ENCODE measurements at places on chromosomes 6 and 20.

- DNase-seq = no peak
- H3K36me3 ChIP-seq = no peaks in the 10 kb centered on the region
- no peak overlapping the region for H3K4me3 ChIP-seq
- peaks cover 44% of the 10 kb centered on the region for H3K4me1 ChIP-seq
- H3K27ac ChIP-seq = no peak overlapping the region
- peaks cover 60% of the 10 kb centered on the region for H3K27me3 ChIP-seq
Measured at GRCh38 chr6:1605893-1606779, 3.6 kb upstream of the FOXC1 start.

DNA sequence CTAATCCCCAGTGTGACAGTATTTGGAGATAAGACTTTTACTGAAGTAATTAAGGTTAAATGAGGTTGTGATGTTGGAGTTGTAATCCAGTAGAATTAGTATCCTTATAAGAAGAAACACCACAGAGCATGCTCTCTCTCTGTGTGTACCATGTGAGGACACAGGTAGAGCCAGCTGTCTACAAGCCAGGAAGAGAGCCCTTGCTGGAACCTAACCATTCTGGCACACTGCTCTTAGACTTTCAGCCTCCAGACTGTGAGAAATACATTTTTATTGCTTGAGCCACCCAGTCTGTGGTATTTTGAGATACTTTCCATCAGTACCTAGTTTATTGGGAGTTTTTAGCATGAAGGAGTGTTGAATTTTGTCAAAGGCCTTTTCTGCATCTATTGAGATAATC lies 110.2 kb downstream of the PHF3 start:
- no peaks in the 10 kb centered on the region for H3K27me3 ChIP-seq
- no peak overlapping the region for H3K4me3 ChIP-seq
- H3K4me1 ChIP-seq = no peaks in the 10 kb centered on the region
- no peak for DNase-seq
- no peaks in the 10 kb centered on the region for H3K36me3 ChIP-seq

GRCh38 chr6:25359191-25359861 lies 80.2 kb downstream of the CARMIL1 start:
- H3K36me3 ChIP-seq = no peaks in the 10 kb centered on the region
- no peaks in the 10 kb centered on the region for H3K4me1 ChIP-seq
- no peak overlapping the region for H3K4me3 ChIP-seq
- no peak for DNase-seq

GRCh38 chr20:48025051-48025515 lies 239.8 kb upstream of the SULF2 start:
- H3K4me1 ChIP-seq = no peaks in the 10 kb centered on the region
- H3K4me3 ChIP-seq = no peak overlapping the region
- no peaks in the 10 kb centered on the region for H3K36me3 ChIP-seq
- DNase-seq = no peak
- H3K27me3 ChIP-seq = no peaks in the 10 kb centered on the region

DNA sequence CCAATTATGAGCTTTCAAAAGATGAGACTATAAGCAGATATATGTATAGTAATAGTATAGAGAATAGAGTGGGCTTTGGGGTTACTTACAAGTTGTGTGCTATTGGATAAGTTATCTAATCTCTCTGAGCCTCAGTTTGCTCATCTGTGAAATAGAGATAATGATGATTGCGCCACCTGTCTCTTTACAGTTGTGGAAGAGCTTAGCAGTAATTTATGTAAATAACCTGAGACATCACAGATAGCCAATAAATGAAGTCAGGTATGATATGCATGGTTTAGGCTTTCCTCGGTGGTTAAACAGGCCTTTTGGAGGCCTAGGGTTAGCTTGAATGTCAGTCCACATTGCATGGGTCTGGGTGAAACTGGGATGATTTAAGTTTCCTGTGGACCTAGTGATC lies 29.8 kb upstream of the SCUBE3 start:
- H3K4me3 ChIP-seq = no peak overlapping the region
- no peaks in the 10 kb centered on the region for H3K4me1 ChIP-seq
- no peaks in the 10 kb centered on the region for H3K27me3 ChIP-seq

GRCh38 chr6:3327403-3327802 lies 68.7 kb downstream of the PSMG4 start:
- no peaks in the 10 kb centered on the region for H3K27me3 ChIP-seq
- no peaks in the 10 kb centered on the region for H3K36me3 ChIP-seq
- no peak for DNase-seq
- H3K27ac ChIP-seq = no peak overlapping the region

GRCh38 chr6:4253604-4254231 lies 118.3 kb upstream of the ECI2 start:
- no peak for DNase-seq
- no peak overlapping the region for H3K4me3 ChIP-seq
- H3K27ac ChIP-seq = no peak overlapping the region
- no peaks in the 10 kb centered on the region for H3K27me3 ChIP-seq
- no peaks in the 10 kb centered on the region for H3K4me1 ChIP-seq

DNA sequence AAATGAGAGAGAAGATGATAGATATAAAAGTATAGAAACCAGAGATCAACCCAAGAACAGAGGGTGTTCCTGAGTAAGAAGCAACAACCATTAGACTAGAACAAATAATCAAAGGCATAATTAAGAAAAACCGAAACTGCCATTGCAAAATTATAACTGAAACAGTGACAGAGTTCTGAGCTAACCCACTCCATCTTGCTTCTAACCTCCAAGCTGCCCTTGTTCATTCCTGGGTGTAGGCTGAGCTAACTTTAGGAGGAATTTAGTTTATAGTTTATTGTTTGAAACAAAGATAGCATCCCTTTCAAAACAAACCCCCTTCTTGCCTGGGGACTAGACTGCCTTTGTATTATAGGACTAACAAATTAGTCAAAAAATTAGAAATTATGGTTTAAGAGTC lies 56.1 kb upstream of the PRND start:
- H3K27me3 ChIP-seq = no peaks in the 10 kb centered on the region
- H3K4me3 ChIP-seq = no peak overlapping the region
- H3K27ac ChIP-seq = peak overlapping the region; percentile 61
- DNase-seq = no peak
- peaks cover 19% of the 10 kb centered on the region for H3K4me1 ChIP-seq
- H3K36me3 ChIP-seq = no peaks in the 10 kb centered on the region

DNA sequence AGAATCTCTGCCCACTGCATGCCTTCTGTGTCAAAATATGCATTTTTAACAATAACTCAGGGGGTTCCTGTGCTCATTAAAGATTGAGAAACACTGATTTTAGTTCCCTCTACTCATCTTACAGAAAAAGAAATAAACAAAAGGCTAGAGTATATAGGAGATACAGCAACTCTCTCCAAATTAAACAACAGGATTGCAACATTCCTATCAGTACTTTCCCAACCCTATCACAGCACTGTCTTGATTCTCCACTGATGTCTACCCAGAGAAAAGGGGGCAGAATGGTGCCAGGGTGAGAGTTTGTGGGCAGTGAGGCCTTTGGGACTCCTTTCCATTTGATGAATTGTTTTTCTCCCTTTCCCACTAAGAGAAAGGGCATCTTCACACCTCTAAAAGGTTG lies 4.7 kb downstream of the OTOR start:
- H3K27ac ChIP-seq = no peak overlapping the region
- H3K27me3 ChIP-seq = no peaks in the 10 kb centered on the region
- H3K4me1 ChIP-seq = no peaks in the 10 kb centered on the region
- no peaks in the 10 kb centered on the region for H3K36me3 ChIP-seq
- no peak for DNase-seq
- H3K4me3 ChIP-seq = no peak overlapping the region

- no peak for DNase-seq
- H3K4me1 ChIP-seq = no peaks in the 10 kb centered on the region
- H3K27ac ChIP-seq = no peak overlapping the region
Measured at GRCh38 chr6:100775667-100776066, 105.5 kb downstream of the ASCC3 start.

DNA sequence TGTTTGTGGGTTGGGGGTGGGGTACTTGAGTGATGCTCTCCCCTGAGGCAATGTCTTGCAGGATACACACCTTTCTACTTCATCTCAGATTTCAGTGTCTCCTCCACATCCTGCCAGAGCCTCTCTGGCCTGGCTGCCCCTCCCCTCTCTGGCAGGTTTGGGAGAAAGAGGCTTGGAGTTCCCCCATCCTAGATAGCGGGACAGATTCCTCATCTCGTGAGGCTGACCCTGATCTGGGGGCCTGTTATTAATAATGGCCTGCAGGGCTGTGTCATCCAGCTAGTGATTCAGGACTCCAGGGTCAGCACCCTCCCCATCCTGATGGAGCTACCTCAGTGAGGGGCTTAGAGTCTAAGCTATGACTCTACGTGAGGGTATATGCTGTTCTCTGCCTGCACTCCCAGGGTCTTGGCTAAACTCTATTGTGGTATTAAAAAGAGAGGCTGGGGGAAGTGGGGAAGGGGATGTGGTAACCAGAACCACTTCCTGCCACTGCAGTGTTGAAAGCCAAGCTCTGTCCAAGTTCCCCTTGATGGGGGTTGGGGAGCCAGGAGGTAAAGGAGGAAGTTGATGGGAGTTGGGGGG lies 3.7 kb upstream of the MMP9 start:
- H3K27me3 ChIP-seq = no peaks in the 10 kb centered on the region
- H3K27ac ChIP-seq = peak overlapping the region; percentile 52
- H3K36me3 ChIP-seq = no peaks in the 10 kb centered on the region
- peak; percentile 17 for DNase-seq
- H3K4me3 ChIP-seq = peak overlapping the region; percentile 47

- H3K36me3 ChIP-seq = no peaks in the 10 kb centered on the region
- H3K4me1 ChIP-seq = no peaks in the 10 kb centered on the region
- DNase-seq = no peak
Measured at GRCh38 chr20:60096166-60096565, 137.9 kb downstream of the CDH26 start.

GRCh38 chr20:6466075-6466810 lies 301.2 kb upstream of the BMP2 start:
- H3K27ac ChIP-seq = no peak overlapping the region
- no peak overlapping the region for H3K4me3 ChIP-seq
- H3K4me1 ChIP-seq = no peaks in the 10 kb centered on the region

GRCh38 chr6:139355172-139355571 lies 19.3 kb downstream of the CITED2 start:
- H3K27me3 ChIP-seq = no peaks in the 10 kb centered on the region
- no peak overlapping the region for H3K27ac ChIP-seq
- no peak for DNase-seq
- no peak overlapping the region for H3K4me3 ChIP-seq

DNA sequence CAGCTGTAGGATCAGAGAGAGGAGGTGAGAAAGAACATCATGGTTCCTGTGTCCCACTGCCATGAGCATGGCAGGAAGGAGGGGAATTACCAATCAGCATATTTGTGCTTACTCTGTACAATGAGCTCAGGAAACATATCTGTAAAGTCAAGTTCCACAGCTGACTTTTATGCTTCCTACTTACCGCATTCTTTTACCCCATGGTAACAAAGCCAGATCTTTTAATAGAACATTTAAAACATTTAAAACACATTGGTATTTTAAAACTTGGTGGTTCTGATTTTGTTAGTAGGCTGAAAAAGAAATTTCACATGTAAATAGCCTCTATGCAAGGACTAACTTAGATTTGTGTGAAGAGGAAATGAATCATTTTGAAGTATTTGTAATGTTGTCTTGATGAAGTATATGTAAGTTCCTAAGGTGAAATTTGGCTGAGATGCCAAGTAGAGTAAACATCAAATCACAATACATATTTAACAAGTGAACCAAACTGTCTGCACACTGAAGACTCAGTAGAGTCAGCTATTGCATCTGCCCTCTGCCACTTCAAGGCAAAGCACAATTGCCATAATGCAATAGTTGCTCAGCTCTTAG lies 114.7 kb downstream of the GJA10 start:
- no peaks in the 10 kb centered on the region for H3K4me1 ChIP-seq
- no peak overlapping the region for H3K27ac ChIP-seq
- H3K36me3 ChIP-seq = peaks cover 15% of the 10 kb centered on the region
- DNase-seq = no peak
- H3K27me3 ChIP-seq = no peaks in the 10 kb centered on the region

- no peak for DNase-seq
- no peaks in the 10 kb centered on the region for H3K4me1 ChIP-seq
- no peaks in the 10 kb centered on the region for H3K27me3 ChIP-seq
- H3K4me3 ChIP-seq = no peak overlapping the region
- H3K36me3 ChIP-seq = no peaks in the 10 kb centered on the region
Measured at GRCh38 chr6:48957781-48958180, 505.3 kb downstream of the MMUT start.

DNA sequence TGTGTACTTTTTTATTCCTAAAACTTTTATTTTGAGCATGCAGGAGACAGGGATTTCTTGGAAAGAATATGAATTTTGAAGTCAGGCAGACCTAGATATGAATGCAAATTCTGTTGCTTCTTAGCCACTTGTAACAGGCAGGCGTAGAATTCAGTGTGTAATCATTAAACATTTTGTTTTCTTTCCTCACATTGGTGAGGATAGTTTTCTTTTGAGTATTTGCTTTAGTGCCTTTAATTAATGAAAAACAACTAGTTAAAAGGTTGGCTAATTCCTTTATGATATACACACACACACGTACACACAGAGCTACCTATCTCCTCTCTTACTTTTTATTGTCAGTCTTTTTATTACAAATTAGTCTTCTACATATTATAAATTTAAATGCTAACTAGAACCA lies 342.3 kb downstream of the CDKAL1 start:
- H3K4me3 ChIP-seq = no peak overlapping the region
- H3K27ac ChIP-seq = no peak overlapping the region
- H3K36me3 ChIP-seq = no peaks in the 10 kb centered on the region
- DNase-seq = no peak

GRCh38 chr20:37939701-37940560 lies 37.0 kb downstream of the VSTM2L start:
- H3K27ac ChIP-seq = no peak overlapping the region
- DNase-seq = no peak
- H3K4me3 ChIP-seq = no peak overlapping the region
- H3K36me3 ChIP-seq = no peaks in the 10 kb centered on the region

- H3K4me1 ChIP-seq = no peaks in the 10 kb centered on the region
Measured at GRCh38 chr6:33049323-33050013, 24.0 kb downstream of the HLA-DPA1 start.

DNA sequence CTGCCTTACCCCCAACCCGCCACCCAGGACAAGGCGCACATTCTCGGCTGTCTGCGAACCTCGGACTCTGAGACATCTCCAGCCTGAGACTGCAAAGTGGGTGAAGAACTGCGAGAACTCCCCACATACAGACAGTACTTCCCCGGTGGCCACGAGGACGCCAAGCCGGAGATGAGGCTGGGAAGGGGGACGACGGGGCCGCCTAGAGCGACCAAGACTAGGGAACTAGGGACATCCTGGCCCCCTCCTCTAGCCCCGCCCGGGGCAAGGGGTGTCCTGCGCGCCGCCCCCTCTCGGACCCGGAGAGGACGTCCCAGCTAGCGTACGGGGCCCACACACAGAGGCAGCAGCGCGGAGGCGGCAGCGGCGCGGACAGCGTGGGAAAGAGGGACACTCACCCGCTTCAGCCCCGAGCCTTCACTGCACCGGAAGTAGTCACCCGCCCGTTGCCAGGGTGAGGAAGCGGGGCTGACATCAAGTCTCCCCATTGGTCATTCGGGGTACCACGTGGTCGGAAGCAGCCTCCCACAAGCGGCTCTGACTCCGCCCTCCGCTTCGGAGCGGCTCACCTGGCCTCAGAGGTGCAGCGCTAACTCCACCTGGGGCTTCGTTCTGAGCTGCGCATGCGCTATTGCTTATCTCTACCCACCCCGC lies at the start of gene TASP1:
TSS of gene TASP1 (minus strand) at position 437 of the 654 bp plus-strand sequence. CDS start 8,854 bp downstream, outside the sequence.
- H3K27me3 ChIP-seq = no peaks in the 10 kb centered on the region
- H3K36me3 ChIP-seq = no peaks in the 10 kb centered on the region
- peaks cover 3% of the 10 kb centered on the region for H3K4me1 ChIP-seq
- H3K27ac ChIP-seq = peak within 1 kb of the TSS; percentile 59
- DNase-seq = peak; percentile 97
